GM04503 (cell line): ENCODE measurements at places on chromosomes 3 and 15.
A peak's percentile ranks its signal among the peaks of the same experiment; 100 is the strongest.

DNA sequence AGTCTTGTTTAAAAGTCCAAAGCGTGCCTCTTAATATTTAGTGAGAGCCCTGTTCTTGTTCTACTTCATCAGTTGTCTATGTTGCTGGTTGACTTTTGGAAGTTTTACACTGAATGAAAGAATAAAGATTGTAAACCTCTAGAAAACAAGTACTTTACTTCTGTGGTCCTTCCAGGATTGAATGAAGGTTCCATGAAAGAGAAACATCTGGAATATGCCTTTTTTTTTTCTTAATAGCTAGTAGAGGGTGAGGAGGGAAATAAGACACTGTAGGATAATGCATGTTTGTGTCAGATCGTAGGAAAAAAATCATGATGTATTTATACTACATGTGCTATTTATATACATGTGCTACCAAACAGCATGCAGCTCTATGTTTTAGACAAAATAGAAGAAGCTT is 203.0 kb downstream of the GHSR start:
- no peak for DNase-seq

DNA sequence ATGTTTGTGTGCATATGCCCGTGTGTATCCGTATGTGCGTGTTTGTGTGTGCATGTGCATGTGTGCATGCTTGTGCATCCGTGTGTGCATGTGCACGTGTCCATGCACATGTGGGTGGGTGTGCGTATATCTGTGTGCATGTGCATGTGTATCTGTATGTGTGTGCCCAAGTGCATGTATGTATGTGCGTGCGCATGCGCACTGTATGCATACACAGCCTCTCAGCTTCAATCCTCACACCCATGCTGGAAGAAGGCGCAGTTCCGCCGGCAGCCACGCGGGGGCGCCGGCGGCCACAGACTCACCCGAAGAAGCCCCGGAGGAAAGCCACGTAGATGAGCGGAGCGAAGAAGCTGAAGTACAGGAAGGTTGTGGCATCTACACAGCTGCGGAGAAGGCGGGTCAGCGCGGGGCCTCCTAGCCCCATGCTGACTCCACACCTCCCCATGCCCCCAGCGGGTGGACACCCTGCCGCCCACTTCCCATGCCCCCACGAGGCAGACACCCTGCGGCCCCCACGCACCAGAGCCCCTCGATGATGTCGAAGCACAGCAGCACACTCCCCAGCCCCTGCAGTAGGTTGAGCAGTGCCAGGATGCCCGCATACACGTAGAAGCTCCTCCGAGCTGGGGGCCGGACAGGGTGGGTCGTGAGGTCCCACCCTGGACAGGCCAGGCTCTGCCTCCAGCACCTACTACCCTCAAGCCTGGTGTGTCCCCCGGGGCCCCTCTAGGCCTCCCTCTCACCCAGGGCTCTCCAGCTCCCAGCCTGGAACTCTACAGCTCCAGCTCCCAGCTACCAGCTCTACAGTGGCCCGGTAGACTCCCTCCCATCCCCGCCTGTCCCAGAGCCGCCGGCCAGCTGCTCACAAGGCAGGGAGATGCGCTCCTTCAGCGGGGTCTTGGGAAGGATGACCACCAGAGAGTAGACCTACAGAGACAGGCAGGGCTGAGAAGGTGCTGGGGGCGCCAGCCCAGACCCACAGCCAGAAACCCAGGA is 15.4 kb downstream of the TPRA1 start:
- DNase-seq, result peak; percentile 59

DNA sequence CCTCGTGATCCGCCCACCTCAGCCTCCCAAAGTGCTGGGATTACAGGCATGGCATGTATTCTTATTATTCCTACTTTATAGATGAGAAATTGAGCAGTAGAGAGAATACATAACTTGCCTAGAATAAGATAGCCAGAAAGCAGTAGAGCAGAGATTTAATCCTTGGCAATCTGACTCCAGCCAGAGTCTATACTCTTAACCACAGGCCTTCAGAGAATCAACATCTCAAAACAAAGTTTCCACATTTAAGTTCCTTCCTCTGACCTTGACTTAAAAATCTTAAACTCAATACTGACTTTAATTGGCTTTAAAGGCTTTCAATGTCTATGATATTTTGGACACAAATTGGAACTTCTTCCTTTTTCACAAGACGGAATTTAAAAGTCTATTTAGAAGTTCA is 37.1 kb downstream of the ZNF106 start:
- DNase-seq, result no peak

DNA sequence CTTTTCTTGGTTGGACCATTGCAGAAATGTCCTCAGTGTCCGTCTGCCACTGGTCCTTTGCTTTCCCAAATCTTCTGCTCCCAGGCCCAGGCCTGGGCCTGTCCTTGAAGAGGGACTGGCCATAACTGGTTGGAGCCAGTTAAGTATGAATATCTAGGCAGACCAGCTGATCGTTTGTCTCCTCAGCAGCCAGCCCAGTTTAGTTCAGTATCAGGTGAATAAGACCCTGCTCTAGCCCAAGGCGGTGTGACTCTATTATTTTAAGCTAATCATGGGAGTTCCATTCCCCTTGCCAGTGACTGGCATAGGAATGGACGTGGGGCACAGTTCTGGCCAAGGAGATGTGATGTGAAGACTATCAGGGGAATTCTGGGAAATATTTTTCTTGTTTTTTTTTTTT is 73.9 kb upstream of the RASGRF1 start:
- no peak for DNase-seq

DNA sequence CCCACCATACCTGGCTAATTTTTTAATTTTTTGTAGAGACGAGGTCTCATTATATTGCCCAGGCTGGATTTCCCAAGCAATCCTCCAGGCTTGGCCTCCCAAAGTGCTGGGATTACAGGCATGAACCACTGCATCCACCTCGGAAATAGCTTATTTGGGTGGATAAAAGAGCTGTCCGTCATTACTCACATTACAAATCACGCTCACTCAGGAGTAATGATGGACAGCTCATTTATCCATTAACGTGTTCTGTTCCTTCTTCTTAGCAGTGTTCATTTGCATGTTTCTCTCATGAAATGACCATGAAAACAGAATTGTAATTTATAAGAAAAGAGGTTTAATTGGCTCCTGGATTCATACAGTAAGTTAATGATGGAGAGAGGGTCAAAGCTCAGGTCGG is 9.8 kb downstream of the SV2B start:
- no peak for DNase-seq

DNA sequence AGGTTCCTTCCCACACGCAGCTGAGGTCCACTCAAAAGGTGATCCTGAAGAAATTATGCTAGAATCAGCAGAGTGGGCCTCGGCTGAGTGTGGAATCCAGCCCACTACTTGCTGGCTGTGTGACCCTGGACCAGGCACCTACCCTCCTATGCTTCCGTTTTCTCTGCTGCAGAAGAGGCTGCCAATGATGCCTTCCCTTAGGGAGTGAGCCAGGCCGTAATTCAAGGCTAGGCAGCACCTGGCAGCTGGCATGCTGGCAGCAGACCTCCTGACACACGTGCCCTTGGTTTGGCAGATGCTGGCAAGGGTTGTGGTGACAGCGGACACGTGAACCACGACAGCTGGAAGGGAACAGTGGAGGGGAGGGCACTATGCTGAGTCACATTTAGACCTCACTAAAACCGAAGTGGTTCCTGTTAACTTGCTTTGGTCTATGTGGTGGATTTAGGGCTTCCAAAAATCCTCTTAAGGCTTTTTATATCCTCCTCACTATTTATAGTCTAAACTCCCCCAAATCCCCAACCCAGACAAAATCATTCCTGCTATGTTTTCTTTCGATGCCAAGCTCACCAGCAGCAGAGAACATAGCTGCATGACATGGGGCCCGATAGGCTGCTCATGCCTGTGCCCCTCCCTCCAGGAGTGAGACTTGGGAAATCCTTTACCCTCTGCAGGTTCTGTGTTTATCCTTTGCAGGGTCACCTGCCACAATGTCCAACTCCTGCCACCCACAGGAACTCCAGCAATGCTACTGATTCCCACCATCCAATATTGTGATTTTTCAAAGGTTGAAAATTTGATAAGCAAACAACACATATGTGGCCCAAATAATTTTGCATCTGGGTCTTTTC is 10.6 kb upstream of the PCSK6 start:
- DNase-seq, result no peak

DNA sequence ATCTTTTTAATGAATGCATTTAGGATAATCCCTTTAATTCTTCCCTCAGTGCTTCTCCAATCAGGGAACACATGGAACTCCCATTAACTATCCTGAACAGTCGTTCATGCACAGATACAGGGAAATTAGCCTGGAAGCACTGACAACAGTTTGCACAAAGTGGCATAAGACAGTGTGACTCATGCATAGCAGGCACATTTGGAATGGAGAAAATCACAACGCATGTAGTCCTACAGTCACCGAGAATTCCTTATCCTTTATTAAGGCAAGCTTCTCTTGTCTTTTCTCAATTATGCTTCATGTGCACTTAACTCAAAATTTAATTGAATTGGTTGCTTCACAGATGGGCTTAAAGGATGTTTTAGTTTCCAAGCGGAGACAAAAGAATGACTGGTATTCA is 155.0 kb upstream of the CRBN start:
- DNase-seq, result no peak

GRCh38 chr3:187689984-187690383 is 12.4 kb downstream of the RTP2 start:
- no peak for DNase-seq

DNA sequence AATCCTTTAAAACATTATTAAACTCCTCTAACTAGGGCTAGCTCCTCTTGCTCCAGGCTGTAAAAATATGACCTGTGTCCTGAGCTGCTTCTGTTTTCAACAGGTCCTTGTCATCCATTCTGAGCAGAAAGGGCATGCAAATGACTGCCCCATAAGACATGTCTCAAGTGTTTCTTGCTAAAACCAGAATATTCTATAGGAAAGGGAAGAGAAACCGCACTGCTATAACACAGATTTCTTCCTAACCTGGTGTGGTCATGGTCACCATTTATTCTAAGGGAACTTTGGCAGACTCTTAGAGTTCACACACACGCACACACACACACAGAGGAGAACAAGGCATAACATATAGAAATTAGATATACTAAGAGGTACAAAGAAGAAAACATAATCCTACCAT is 34.2 kb upstream of the B3GNT5 start:
- no peak for DNase-seq

DNA sequence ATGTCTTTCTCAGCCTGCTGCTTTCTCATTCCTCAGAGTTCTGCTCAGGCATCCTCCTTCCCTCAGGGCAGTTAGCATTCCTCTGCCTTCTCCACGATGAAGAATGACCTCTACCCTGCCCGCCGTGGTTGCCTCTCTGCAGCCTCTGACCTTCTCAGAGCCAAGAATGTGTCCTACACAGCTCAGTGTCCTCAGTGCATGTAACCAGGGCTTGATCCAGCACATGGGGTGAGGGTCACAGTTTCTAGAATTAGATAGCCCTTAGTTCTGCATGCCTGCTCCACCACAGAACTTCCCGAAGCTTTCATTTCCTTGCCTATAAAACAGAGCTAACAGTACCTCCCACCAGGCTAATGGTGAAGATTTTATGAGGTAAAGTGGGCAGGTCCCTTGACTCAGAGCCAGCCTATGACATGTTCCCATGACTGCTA is 182.1 kb downstream of the CLSTN2 start:
- no peak for DNase-seq

GRCh38 chr15:43133430-43134156 is at the start of gene TMEM62:
Gene TMEM62 (plus strand): TSS chr15:43133586. CDS start chr15:43133803, 217 bp downstream.
- peak; percentile 19 for DNase-seq

DNA sequence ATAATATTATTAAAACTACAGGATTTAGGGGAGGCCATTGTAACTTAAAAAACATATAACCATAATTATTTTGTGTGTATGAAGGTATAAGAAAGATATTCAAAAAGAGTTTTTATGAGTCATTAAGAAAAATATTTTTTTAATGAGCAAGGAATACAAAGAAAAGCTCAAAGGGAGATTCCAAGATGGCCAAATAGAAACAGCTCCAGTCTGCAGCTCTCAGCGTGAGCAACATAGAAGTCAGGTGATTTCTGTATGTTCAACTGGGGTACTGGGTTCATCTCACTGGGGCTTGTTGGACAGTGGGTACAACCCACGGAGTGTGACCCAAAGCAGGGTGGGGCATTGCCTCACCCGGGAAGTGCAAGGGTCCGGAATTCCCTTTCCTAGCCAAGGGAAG is 336.1 kb downstream of the TBL1XR1 start:
- DNase-seq, result no peak

DNA sequence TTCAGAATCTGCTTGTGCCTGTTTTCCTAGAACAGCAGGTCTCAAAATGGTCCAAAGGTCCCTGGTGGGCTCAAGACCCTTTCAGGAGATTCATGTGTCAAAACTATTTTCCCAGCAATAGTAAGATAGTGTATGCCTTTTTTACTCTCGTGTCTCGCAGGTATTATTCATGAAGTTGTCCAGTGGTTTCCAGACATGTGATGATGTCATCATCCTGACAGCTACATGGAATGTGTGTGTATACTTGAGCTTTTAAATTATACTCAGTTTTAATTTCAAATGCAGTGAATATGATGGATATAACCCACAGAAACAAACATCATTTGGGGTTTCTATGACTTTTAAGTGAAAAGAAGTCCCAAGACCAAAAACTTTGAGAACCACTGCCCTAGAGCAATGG is 288.6 kb downstream of the NTRK3 start:
- no peak for DNase-seq

GRCh38 chr15:67130673-67131601 is 65.5 kb downstream of the SMAD3 start:
- DNase-seq, result no peak

- no peak for DNase-seq
These were observed 598.6 kb downstream of the FOXP1 start for GRCh38 chr3:70984776-70985482.

GRCh38 chr3:32840086-32840841 is 22.5 kb downstream of the TRIM71 start:
- no peak for DNase-seq

GRCh38 chr3:10577486-10577885 is 72.1 kb upstream of the ATP2B2 start:
- no peak for DNase-seq

DNA sequence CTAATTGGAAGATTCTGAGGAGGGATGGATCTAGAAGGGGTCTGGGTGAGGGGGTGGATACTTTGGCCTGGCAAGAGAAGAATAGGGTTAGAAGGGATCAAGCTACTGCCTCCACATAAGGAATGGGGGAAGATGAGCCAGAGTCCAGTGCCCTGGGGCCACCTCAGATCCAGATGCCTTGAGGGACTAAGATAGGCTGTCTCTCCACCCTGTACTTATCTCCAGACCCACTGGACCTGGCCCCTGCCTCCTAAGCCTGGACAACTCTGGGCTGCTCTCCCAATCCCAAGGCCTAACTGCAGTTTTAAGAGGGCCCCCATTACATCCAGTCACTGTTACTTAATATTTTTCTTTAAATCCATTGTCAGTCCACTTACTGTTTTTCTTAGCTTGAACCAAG is 2.0 kb downstream of the DVL3 start:
- no peak for DNase-seq

DNA sequence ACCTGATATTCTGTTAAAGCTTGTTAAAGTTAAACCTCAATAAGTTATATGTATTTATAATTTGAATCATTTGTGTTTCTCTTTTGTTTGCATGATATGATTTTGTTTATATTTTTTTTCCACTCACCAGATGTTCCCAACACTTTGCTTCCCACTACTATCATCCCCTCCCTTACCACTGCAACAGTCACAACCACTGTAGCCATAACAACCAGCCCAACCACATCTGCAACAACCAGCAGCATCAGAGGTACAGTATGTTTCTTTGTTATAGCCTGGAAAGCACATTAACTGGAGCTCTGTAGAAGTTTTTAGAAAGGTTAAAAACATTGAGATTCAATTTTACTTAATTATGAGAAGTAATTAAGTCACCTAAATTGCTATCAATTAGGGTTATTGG is 1011.9 kb downstream of the VGLL3 start:
- no peak for DNase-seq
